ENCODE measurements at places on chromosomes 1 and 21.

DNA sequence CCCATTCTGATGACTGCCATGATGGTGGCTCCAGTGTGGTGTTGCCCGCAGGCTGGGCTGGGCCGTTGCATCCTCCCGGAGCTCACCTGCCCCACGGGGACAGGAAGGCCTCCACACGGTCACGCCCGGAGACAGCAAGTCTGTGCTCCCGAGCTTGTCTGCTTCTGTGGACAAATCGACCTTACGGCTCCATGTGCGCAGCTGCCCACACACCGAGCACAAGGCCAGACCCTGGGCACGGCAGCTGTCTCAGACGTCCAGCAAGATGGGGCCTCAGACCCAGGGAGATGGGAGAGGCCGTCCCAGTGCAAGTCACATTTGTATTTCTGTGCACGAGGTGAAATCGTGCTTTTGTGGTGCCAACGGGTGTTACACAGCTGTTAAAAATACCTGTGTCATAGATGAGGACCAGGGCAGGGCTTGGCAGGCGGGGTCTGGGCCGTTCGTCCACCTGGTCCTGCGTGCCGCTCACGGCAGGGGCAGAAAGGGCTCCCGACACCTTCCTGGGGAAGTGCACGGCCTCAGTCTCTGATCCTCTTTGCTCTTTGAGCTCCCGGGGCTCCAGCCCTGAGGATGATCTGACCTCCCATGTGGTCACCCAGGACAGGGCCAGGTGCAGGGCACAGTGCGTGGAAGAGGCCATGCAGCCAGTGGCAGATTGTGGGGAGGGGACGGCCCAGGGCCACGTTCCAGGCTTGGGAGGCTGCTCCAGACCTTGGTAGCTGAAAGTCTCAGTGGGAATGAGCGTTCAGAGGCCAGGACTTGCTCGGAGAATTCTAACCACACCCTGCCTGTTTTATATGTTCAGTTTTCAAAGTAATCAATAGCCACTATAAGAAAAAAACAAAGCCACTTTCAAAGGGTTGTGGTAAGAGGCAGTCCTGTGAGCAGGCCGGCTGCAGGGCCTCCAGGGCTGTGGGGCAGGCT, 13.5 kb downstream of the COL6A1 start:
- DNase-seq: no peak

- no peak for DNase-seq
Measured at GRCh38 chr1:156733989-156734584, 5.5 kb upstream of the ISG20L2 start.

DNA sequence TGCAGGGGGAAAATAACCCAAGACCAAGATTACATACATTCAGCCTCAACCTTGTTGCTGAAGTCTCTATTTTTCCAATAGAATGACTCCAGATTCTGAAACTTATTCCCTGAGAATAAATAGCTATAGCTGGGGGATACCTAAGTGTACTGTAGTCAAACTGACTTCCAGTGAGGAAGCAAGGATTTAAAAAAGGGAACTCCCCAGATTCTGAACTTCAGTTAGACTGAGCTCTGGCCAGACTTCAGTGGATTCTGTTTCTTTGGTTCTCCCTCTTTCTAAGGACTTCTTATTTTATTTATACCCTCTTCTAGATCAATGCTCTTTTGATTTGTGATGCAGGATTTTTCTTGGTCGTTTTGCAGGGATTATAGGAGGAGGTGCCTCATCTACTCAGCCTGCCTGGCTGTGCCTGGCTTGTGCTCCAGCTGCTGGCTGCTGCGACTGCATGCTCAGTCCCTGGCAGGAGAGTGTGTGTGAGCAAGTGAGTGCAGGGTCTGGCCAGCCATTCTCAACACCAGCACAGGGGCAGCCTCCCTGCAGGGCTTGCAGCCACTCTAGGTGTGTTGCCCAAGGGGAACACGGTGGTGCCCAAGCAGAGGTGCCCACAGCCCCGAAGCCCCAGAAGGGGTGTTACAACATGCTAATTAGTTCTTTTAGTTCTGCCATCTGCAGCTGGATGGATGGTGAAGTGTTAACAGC, 43.0 kb downstream of the SPATA17 start:
- no peak for DNase-seq

GRCh38 chr1:228263636-228264035, 55.8 kb downstream of the OBSCN start:
- DNase-seq: no peak

- DNase-seq: peak; percentile 96
Measured at GRCh38 chr1:24964811-24965570, 34.9 kb upstream of the RUNX3 start.

GRCh38 chr1:27292106-27292505, 29.9 kb upstream of the TMEM222 start:
- no peak for DNase-seq

DNA sequence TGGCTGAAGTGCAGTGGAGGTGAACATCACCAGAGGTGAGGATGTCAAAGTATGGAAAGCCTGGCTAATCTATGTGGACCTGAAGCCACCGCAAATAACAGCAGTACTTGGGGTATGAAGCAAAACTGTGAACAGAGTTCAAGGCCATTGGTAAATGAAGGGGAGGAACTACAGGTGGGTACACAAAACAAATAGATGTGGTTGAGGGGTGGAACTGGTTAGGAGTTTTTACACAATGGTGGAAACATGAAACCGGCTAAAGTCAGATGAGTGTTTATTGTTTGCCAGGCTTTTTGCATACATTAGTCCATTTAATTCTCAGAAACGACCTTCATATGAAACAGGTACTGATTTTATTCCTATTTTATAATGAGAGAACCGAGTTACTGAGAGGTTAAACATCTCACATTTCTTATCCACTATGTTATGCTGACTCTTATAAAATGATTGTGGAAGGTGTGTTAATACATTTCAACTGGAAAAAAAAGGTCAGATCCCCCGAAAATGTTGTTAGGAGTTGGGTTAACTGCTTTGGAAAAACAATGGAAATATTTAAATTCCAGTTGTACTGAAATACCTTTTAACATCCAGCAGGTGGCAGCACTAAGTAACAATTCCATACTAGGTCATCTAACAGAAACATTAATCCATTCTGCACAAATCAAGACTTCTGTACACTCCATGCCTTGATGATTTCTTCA, 44.3 kb upstream of the GTF2B start:
- DNase-seq: no peak

- DNase-seq: no peak
Measured at GRCh38 chr1:18362150-18362549, 118.6 kb upstream of the KLHDC7A start.
